ENCODE measurements at places on chromosomes 13 and 19.

DNA sequence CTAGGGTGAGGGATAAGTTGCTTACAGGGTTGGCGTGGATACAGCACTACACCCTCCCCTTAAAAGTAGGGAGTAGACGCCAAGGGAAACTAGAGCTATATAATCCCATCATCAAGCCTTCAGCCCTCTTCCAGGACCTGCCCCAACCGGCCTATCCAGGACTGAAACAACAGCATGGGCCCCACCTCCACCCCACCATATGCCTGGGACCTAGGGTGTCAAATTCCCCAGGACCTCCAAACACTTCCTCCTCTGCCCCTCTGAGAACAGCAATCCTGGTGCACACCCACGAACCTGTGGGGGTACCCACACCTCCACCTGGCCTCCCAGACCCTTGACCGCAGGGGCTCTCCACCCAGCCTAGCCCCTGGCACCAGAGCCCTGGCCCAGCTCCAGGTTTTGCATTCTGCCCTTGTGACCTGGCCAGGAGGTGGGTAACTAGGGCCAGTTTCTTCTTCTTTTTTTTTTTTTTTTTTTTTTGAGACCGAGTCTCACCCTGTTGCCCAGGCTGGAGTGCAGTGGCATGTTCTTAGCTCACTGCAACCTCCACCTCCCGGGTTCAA lies 1.4 kb upstream of the CYP2F1 start:
- DNase-seq, result no peak

- no peak for DNase-seq
Observed at GRCh38 chr13:80121038-80121437, 219.9 kb downstream of the SPRY2 start.

GRCh38 chr13:77359171-77359570 lies 32.3 kb upstream of the MYCBP2 start:
- no peak for DNase-seq

- no peak for DNase-seq
Observed at GRCh38 chr13:69975496-69975895, 132.1 kb upstream of the ATXN8OS start.

- peak; percentile 6 for DNase-seq
Observed at GRCh38 chr19:51654783-51655182, 8.2 kb upstream of the SIGLEC14 start.
